ENCODE measurements at places on chromosomes 7 and 10. TPM values are rescaled to one million over a fixed set of nuclear protein-coding genes. Genes with fewer than 3 reads are reported as not detected.

Gene DOCK4
- total RNA-seq = 9.9 TPM

Gene PHKG1
- total RNA-seq = 99.6 TPM

Gene BMI1
- total RNA-seq = 42.4 TPM

Gene ADD3
- 26.3 TPM for total RNA-seq

- DNase-seq = no peak
Observed at GRCh38 chr10:72702868-72703581, 11.1 kb downstream of the MCU start.

DNA sequence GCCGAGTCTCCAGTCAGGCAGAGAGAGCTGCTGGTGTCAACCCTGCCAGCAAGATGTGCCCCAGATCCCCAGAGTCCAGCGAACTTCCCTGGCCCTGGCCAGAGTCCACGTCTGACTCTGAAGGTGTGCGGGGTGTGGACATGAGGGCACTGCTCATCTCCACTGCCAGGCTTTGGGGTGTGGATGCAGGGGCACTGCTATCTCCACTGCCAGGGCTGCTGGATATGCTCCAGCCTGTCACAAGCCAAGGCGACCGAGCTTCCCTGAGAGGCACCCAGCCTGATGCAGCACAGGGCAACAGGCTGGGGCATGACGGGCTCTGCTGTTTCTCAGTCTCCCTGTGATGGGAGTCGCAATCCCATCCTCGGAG is 596.8 kb downstream of the PTPRN2 start:
- no peak for DNase-seq

DNA sequence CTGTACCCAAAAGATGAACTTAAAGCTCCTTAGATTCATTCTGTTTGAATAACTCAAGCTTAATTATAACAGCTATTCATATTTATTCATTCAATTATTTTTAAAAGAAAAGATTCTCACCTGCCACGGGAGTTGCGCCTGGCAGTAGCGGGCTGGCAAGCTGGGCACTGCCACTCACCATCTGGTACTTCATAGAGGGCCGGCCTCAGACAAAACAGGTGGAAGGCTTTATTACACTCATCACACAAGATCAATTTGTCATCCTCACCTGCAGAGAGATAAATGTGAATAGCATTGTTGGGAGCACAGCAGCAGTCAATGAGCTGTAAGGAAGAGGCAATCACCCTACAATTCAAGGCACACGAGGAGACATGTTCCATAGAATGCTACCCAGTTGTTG is 15.8 kb downstream of the FZD9 start:
- no peak for DNase-seq
